ENCODE measurements at places on chromosomes 4 and X. TPM values are rescaled to one million over a fixed set of nuclear protein-coding genes. Genes with fewer than 3 reads are reported as not detected.

GRCh38 chr4:84792366-84793301, 173.9 kb downstream of the WDFY3 start:
- no peak for DNase-seq

DNA sequence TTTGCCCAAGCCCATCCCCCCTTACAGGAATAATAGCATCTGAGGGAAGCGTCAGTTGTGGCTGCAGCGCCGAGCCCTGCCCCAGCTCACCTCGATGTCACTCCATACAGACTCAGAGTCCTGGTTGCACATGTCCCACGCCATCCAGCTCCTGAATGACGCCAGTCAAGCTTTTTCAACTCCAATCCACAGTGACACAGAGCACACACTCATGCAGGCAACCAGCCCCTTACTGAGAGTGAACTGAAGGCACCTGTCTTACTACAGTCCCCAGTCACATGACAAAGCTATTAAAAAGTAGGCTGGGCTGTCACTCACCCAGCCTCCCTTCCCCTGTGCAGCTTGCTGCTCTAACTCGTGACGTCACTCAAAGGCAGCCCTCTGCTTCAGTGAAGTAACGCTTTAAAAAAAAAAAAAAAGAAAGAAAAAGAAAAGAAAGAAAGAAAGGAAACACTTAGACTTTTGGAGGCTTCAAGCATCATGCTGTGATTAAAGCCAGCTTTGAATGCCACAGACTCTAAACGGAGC, at the start of gene PPARGC1A:
PPARGC1A (minus strand) TSS at position 234 of the 528 bp plus-strand sequence; CDS start at position 144, 90 bp downstream.
- no peak for DNase-seq

GRCh38 chr4:169745291-169745690, 12.5 kb downstream of the HPF1 start:
- no peak for DNase-seq

DNA sequence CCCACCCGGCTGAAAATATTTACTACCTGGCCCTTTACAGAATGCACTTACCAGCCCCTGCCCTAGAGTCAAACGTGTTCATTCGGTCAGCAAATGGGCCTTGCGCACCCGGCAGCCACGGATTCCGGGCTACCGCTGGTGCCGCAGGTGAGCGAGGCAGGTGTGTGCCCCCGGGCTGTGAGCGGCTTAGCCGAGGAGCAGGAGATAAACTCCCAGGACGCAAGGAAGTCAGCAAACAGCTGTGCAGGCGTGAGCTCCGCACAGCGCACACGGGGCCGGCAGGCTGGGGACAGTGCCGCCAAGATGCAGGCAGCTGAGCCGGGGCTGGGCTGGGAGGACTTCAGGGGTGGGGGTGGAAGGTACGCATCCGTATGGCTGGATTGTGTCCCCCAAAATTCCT, 211.2 kb upstream of the PSAPL1 start:
- DNase-seq, result no peak

The XKRX gene
- total RNA-seq, result 0.08 TPM

DNA sequence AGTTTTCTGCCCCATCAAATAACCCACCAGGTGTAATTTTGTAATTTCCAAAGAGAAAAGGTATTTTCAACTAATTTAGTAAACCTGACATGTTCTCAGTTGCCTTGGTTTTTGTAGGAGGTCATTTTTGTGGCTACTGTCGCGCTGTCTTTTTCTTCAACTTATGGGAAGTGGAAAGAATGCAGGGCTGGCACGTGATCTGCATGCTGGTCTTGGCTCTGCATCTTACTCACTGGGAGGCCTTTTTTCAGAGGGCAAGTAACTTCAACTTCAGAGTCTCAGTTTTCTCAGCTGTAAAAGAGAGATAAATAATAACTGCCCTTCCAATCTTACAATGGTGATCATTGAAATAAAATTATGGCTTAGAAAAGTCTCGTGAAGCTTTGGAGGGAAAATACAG, 109.9 kb upstream of the SMIM10 start:
- DNase-seq, result no peak

The TSPAN7 gene
- total RNA-seq, result 0.29 TPM

The KLHL34 gene
- 0.49 TPM for total RNA-seq

DNA sequence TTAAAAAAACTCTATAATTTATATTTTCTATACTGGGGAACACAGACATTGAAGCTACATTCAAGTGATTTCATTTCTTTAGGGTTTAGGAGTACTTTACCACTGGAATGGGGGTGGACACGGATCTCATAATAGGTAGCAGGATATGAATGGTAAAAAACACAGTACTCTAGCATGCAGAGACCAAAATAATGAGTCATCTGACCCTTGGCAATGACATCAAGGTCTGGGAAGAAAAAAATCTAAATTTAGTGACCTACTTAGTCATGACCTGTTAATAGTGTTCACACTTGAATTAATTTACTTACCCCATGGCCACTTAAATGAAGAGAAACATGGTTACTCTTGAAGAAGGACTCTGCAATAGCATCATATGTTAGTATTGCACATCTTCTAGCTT, 187.9 kb downstream of the EPHA5 start:
- no peak for DNase-seq

GRCh38 chrX:140712413-140713173, 3.0 kb downstream of the LINC00632 start:
- no peak for DNase-seq

The P2RY10 gene
- total RNA-seq, result 9.6 TPM

DNA sequence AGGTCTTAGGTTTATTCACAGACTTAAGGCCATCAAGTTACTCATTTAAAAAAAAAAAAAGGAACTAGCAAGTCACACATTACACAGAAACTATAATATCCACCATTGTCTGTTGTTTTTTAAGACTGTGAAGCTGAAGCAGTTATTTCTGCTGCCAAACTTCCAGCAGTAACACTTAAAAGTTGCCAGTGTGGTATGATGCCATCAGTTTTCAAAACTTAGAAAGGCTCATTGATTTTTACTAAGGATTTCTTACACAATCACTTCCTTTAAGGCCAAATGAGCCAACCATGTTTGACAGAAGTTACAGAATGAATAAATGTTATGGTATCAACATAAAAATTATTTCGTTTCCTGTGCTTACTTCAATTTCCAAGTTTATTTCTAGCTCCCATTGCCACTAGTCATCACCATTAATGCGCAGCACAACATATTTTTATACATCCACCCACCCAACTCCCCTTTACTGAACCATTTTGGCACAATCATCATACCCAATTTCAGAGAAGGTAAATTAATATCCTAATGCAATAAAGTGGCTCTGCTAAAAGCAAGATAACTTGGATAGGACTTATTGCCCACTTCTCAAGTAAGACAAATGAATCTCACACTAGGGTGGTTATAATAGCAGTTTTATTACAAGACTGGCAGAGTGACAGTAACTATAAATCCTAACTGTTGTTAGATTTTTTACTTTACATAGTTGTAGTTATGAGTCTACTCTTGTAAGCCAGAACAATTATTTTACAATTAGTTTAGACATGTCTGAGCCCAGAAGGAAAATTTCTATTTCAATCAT, 13.1 kb downstream of the PDGFC start:
- DNase-seq, result no peak

DNA sequence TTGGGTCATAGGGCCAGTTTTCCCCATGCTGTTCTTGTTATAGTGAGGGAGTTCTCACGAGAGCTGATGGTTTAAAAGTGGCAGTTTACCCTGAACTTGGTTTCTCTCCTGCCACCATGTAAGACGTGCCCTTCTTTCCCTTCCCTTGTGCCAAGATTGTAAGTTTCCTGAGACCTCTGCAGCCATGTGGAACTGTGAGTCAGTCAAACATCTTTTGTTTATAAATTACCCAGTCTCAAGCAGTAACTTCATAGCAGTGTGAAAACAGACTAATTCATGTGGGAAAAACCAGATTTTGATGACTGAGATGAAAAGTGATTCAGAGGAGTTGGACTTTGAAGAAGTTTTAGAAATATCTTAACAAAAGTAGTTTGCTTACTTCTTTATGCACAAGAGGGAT, 101.4 kb downstream of the ARHGAP10 start:
- no peak for DNase-seq

The TCP11X2 gene
- not detected for total RNA-seq

The MAGEA1 gene
- total RNA-seq, result not detected

The HMX1 gene
- not detected for total RNA-seq

- DNase-seq, result no peak
Measured at GRCh38 chrX:87064502-87064901, 453.1 kb upstream of the KLHL4 start.

The ETDB gene
- not detected for total RNA-seq

DNA sequence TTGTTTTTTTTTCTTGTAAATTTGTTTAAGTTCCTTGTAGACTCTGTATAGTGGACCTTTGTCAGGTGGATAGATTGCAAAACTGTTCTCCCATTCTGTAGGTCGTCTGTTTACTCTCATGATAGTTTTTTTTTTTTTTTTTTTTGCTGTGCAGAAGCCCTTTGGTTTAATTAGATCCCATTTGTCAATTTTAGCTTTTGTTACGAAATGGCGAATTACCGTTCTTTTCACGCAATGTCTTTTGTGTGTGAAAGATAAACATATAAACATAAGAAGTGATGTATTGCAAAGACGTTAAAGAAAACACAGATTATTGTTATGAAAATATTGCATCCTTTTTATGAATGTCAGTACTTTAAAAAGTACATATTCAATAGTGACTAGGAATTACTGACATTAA, 34.5 kb downstream of the MAGEA10 start:
- DNase-seq, result no peak

The UGT2A1 gene
- not detected for total RNA-seq

DNA sequence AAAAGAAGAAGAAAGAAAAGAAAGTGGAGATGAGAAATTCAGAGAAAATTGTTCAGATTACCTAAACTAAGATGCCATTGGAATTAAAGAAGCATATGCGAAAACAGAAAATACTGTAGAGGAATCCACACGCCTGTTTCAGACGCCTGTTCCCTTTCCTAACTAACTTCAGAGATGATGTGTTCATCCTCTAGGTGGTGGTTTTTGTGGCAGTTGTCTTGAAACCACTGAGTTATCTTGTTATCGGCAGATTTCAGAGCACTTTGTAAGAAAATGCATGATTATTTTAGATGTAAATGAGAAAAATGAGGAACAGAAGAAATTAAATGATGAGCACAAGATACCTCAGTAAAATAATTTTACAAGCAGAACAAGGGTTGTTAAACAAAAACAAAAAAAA, 48.3 kb downstream of the FUNDC1 start:
- DNase-seq, result no peak

- no peak for DNase-seq
Measured at GRCh38 chr4:23365086-23365485, 524.8 kb downstream of the PPARGC1A start.

- DNase-seq, result no peak
Measured at GRCh38 chr4:115154826-115155225, 41.4 kb upstream of the NDST4 start.

- DNase-seq, result no peak
Measured at GRCh38 chr4:187606581-187606980, 389.0 kb upstream of the ZFP42 start.

- DNase-seq, result no peak
Measured at GRCh38 chrX:52341493-52341892, 27.3 kb upstream of the XAGE2 start.

The GAGE12E gene
- total RNA-seq, result not detected

All from activated T-cell treated with anti-CD3 and anti-CD28 coated beads, Interleukin-2, amount 50 U/mL, for 4 hours (primary cell).